DMS79 treated with DMSO at 0.1 percent for 48 hours (cell line): ENCODE measurements at places on chromosomes 16 and 17.

DNA sequence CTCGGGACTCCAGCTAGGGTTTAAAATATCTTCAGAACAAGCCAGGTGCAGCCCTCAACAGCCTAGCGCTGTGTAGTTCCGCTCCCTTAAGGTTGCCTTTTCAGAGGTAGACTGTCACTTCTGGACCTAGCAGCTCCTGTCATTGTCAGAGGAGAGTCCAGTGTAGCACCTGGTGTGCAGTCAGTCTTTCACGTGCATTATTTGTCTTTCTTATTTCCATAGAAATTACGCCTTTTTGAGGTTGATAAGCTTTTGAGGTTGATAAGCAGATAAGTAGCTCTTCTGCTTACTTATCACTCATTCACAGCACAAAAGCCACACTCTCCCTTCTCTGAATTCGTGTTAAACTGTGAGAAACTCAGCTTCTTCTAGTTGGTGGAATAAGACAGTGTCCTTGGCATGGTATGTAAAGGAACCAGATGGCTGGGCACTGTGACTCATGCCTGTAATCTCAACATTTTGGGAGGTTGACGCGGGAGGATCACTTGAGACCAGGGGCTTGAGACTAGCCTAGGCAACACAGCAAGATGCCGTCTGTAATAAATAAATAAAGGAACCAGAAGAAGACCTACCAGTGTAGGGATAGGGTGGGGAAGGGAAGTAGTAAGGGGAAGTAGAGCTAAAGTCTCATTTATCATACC lies 10.2 kb downstream of the EEF2K start:
- peak; percentile 25 for DNase-seq

DNA sequence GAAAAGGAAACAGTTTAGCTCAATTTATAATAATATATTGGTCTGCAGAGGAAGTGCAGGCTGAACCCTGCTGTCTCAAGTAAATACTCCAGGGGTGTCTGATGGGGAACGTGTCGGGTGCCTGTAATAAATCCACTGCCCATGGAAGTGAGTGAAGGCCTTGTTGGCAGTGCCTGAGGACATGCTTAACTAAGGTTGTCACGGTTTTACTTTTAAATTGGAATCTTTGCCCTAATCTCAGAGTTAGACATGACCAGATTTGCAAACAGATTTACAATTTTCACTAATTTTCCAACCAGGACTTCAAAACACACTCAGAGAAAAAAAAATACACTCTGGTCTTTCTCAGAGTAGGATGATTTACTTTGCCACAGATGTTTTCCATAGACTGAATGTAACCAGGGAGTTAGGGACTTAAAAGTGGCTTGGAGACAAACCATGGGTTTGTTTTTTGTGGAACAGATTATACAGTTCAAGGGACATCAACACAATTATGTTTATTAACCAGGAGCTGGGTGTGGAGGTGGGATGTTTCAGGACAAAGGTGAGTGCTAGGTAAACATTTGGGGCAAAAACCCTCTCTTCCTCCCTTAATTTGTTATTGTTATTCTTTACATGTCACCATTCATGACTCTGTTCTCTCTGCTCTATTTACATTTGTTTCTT lies 144.5 kb downstream of the FTO start:
- no peak for DNase-seq

- no peak for DNase-seq
These were observed 15.6 kb upstream of the SLC38A8 start for GRCh38 chr16:84058211-84058610.

- no peak for DNase-seq
These were observed 24.1 kb downstream of the PSMD7 start for GRCh38 chr16:74320707-74321106.

DNA sequence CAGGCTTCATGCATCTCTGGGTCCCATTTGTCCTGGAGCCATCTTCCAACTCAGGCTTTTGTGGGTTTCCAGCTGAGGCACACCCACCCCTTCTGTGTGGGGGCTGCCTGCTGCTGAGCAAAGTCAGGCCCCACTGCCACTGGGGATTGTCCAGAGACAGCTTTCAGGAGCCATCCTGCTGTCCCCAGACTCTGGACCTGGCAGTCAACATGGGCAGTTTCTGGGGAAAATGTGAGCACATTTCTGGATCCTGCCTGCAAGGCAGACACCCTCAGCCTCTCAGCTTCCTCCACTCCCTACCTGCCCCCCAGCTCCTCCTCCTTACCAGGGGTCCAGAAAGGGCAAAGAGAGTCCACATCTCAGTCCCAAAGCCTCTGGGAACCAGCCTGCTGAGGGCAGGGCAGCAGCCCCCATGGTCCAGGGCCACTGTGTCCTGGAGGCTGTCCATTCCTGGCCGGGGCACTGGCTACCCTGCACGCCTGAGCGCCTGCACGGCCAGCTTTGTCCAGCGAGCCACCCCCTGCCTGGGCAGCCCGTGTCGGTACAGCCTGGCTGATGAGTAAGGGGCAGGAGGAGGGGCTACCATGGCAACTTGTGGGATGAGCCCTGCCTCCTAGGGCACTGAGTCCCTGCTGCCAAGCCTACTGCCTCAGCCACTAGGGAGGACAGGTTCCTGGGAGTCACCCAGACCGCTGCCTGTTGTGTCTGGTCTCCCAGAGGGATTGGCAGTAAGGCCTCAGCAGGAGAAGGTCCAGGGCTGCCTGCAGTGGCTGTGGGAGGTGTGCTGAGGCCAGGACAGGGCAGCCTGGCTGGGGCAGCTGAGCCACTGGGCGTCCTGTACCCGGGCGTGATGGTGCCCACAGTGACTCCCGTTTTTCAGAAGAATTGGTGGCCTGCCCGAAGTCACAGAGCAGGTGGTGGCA lies at the start of gene SLC47A2:
SLC47A2 (minus strand) TSS at position 477 of the 923 bp plus-strand sequence; CDS start at position 448, 29 bp downstream.
- no peak for DNase-seq
